Right ventricle myocardium inferior (tissue), 1 donor: ENCODE measurements at places on chromosomes 11 and 22. TPM values are rescaled to one million over a fixed set of nuclear protein-coding genes. Genes with fewer than 3 reads are reported as not detected.
A peak's percentile ranks its signal among the peaks of the same experiment; 100 is the strongest.

DNA sequence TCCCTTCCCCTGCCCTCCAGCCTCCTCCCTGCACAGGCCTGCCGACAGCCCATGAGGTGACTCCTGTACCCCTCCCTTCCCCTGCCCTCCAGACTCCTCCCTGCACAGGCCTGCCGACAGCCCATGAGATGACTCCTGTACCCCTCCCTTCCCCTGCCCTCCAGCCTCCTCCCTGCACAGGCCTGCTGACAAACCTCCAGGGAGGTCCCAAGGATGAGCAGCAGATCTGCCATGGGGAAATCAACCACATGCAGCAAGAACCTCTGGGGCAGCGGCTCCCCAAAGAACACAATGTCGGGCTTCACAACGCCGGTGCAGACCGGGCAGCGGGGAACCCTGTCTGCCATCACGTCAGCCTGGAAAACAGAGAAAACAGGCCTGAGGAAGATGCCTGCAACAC, 12.3 kb downstream of the SIRT3 start:
- DNase-seq = no peak

Gene P2RY2
- 20.0 TPM for total RNA-seq

Gene MS4A3
- not detected for total RNA-seq

DNA sequence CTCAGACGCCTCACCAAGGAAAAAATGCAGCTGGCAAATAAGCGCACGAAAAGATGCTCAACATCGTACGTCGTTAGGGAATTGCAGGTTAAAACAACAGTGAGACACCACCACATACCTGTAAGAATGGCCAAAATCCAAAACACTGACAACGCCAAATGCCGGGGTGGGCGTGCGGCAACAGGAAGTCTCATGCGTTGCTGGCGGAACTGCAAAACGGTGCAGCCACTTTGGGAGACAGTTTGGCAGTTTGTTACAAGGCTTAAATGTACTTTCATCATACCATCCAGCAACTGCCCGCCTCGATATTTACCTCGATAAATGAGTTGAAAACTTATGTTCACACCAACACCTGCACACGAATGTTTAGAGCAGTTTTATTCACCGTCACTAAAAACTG, 7.5 kb upstream of the CTSD start:
- DNase-seq = peak; percentile 53

GRCh38 chr11:15347969-15348734, 233.4 kb downstream of the INSC start:
- no peak for DNase-seq

- no peak for DNase-seq
Measured at GRCh38 chr11:120538707-120539106, 27.2 kb downstream of the GRIK4 start.

- DNase-seq = no peak
Measured at GRCh38 chr22:46148816-46149511, 1.4 kb upstream of the PPARA start.

DNA sequence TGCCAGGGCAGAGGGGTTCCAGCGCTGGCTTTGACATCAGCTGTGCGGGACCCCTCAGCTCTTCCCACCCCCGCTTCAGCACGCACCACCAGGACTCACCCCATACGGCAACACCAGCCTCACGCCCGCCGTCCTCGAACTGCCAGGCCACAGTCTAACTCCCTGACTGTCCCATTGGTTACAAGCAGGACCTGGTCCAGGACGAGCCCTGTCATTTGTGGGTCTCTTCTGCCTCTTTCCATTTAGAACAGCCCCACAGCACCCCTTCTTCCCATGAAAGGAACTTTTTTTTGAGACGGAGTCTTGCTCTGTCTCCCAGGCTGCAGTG, 81.7 kb downstream of the PHF21B start:
- no peak for DNase-seq

- no peak for DNase-seq
Measured at GRCh38 chr11:125496529-125496857, 428 bp upstream of the FEZ1 start.

DNA sequence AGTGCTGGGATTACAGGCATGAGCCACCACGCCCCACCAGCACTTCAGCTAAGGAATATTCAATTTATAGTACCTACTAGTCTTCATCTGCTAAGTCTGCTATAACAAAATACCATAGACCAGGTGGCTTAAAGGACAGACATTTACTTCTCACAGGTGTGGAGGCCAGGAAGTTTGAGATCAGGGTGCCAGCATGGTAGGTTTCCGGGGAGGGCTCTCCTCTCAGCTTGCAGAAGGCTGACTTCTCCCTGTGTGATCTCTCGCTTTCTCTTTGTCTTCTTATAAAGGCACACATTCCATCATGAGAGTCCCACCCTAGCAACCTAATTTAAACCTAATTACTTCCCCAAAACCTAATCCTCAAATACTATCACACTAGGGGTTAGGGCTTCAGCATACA, 433.0 kb downstream of the INSC start:
- DNase-seq = no peak

- peak; percentile 94 for DNase-seq
Measured at GRCh38 chr11:126355324-126355925, at the start of gene ST3GAL4. Gene ST3GAL4, plus strand, starts transcription at chr11:126355686. Its CDS starts 50,470 bp downstream, at chr11:126406156.

GRCh38 chr11:75554258-75555022, 7.6 kb upstream of the SERPINH1 start:
- peak; percentile 96 for DNase-seq

GRCh38 chr11:66361502-66361941, 10.0 kb downstream of the SLC29A2 start:
- no peak for DNase-seq

DNA sequence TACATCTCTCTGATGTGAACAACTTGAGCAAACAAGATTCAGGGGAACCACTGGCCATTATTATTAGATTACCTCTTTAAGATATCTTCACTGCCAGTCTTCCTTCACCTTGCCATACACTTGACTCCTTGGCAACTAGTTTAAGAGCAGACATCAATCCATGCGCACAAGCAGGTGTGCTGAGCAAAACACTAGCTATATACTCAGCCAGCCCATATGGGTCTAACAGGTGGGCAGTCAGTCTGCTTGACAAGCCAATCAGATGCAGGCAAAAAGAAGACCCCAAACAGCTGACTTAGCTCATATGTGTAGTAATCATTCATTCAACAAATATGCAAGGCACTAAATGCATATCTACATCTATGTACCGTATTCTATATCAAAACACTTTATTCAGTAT, 101.2 kb downstream of the SIK3 start:
- DNase-seq = no peak

GRCh38 chr11:111439901-111440300, 60.8 kb upstream of the POU2AF1 start:
- DNase-seq = no peak

GRCh38 chr11:77127235-77127911, 673 bp upstream of the MYO7A start:
- peak; percentile 82 for DNase-seq

DNA sequence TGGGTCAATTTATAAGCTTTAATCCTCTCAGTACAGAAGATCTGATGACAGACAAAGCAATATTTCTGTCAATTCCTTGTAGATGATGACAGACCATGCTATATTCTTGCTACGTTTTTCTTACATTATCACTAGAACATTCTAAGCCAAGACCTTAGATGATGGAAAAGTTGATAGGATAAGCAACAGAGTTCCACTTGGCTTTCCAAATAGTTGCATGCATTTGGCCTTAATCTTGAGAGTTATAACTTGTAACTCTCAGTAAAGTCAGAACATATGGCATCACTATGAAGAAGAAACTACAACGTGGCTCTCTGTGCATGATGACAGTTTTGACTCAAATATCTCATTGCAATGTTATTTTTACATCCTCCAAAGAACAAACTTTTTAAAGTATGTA, 544.3 kb upstream of the LRRC4C start:
- no peak for DNase-seq

- no peak for DNase-seq
Measured at GRCh38 chr11:134815404-134815803, 403.4 kb upstream of the B3GAT1 start.

GRCh38 chr22:45294030-45294429, 9.3 kb downstream of the UPK3A start:
- peak; percentile 21 for DNase-seq

Gene MRGPRX3
- not detected for total RNA-seq

GRCh38 chr11:28760676-28761390, 652.6 kb downstream of the METTL15 start:
- no peak for DNase-seq

- DNase-seq = no peak
Measured at GRCh38 chr11:78641541-78641940, 66.9 kb upstream of the NARS2 start.

DNA sequence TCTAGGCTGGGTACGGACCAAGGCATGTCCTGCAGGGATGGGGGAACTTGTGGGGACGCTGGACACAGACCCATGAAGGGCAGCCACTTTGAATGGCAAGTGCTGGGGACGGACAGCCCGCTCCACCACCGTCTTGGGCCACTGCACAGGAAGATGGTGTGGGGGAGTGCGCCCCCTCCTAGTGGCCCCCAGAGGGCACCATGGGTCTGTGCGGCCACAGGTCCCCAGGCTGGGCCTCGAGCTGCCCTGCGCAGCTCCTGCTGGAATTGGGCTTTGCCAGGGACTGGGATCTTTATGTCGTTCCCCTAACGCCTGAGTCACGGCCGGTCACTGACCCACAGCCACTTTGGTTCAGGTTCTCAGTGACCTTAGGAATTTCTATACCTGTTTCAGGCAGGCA, 44.4 kb downstream of the NAT10 start:
- no peak for DNase-seq

Gene ZP1
- 0.14 TPM for total RNA-seq
